ENCODE measurements at places on chromosomes 6 and 20. TPM values are rescaled to one million over a fixed set of nuclear protein-coding genes. Genes with fewer than 3 reads are reported as not detected.

The FKBP1C gene
- total RNA-seq = not detected

The SOBP gene
- 13.3 TPM for total RNA-seq

The MCHR2 gene
- total RNA-seq = not detected

DNA sequence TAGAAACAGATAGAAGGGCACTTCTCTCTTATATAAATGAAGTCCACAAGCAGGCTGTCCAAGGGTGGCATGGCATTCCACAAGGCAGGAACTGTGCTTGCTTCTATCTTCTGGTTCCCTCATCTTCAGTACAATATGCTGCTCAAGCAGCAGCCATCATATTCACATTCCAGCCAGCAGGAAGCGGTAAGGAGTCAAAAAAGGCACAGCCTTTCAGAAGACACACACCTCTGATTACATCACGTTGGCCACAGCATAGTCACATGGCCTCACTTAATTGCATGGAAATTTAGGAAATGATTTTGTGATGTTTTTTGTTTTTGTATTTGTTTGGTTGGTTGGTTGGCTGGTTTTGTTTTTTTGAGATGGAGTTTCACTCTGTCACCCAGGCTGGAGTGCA lies 19.0 kb downstream of the REM1 start:
- no peak for DNase-seq
